Esophagus mucosa (tissue), 1 donor: ENCODE measurements at places on chromosomes 6 and 20. TPM values are rescaled to one million over a fixed set of nuclear protein-coding genes. Genes with fewer than 3 reads are reported as not detected.

- ATAC-seq, result peak; percentile 88
Observed at GRCh38 chr6:84033523-84034451, at the start of gene MRAP2. Gene MRAP2, plus strand, starts transcription at chr6:84033772. Its CDS starts 21,547 bp downstream, at chr6:84055319.

DNA sequence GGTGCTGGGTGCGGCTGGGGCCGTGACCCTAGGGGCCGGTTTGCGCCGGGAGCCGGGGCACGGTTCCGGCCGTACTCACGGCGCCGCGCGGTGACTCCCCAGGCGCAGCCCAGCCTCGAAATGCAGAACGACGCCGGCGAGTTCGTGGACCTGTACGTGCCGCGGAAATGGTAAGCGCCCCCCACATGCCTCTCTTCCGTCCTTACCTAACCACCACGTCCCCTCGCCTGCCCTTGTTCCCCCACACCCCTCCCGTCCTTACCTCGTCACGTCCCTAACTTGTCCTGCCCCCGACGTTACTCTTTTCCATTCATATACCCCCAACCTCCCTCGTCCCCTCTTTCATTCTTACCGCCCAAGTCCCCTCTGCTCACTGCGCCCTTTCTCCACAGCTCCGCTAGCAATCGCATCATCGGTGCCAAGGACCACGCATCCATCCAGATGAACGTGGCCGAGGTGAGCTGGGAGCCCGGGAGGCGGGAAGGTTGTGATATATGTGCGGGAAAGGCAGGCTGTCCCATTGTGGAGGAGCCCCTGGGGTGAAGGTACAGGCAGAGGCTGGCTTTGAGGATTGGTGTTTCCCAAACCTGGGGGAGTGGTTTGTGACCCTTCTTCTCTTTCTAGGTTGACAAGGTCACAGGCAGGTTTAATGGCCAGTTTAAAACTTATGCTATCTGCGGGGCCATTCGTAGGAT lies 463 bp downstream of the RPS21 start:
- ATAC-seq, result no peak

DNA sequence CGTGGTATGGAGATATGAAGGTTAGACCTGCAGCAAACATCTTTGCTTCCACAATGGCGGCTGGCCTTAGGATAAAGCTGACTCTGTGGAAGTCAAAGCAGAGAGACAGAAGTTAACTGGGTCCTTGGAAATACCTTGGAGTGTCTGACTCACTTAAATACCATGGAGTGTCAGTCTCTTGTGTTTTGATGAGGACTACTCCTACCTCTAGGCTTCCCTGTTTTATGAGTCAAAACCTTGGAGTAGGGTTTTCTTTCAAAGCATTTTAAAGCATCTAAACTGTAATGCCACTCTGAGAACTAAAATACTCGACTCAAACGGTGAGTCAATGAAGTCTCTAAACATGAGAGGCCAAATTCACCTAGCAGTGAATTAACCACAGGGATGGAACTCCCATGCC lies 329.1 kb downstream of the SAMD5 start:
- ATAC-seq, result no peak

DNA sequence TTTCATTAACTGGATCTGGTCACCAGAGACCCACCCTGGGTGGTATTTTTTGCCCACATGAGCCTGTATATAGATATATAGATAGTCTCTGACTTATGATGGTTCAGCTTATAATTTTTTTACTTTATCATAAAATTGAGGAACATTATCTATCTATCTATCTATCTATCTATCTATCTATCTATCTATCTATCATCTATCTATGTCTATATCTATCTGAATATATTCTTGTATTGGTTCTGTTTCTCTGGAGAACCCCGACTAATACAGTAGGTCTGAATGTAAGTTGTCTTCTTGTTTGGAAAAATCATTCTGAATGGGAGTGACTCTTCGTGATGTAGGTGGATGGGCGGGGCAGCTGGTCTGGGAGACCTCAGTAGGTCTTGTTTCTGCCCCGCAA lies 13.3 kb upstream of the CDKN1A start:
- ATAC-seq, result no peak

DNA sequence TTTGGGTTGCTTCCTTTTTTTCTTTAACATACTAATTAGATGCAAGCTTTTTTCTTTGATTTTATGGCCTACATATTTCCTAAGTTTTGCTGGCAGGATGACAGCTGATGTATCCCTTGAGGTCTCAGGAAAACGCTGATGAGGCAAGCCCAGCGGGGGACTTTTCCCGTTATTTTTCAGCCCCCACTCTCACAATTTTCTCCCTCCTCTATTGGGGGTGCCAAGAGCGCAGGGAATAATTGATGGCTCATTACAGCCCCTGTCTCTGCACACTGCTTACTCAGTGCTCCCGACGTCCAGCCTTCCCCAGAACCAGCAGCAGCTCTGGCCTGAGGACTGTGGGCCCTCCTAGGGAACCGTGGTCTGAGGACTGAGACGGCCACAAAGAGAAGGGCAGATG lies 38.6 kb upstream of the VSTM2L start:
- ATAC-seq, result no peak

GRCh38 chr20:63265891-63266515 lies 6.6 kb upstream of the ARFGAP1 start:
- ATAC-seq, result no peak

DNA sequence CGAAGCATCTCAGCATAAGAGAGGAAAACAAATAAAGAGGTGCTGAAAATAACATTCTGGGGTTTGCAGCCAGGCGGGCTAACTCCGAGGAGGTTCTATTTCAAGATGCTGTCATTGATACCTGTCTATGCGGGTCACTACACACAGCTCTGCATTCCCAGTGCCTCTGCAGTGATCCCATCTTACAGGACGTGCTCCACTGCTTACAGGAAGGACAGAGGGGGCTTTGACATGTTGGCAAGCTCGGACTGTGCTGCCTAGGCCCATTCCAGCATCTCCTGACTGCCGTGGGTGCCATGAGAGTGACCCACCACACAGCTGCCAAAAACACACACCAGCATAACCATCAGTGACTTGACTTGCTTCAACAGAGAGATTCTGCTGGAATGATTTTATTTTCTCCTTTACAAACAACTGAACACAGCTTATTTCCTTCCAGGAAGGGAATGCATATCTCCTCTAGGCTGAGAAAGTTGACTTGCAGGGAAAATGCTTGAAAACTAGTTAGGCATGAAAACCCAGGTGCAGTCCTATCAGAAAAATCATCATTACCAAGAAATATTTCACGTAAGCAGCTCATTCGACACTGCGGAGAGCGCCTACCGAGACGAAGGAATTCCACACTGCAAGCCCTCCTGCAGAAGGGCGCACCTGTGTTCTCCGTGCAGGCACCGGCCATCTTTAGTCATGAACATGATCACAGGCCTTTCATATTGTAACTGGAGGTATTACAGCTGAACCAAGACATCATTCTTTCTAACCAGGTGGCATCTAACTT lies 62.5 kb downstream of the RAMACL start:
- no peak for ATAC-seq

The GSTA3 gene
- not detected for total RNA-seq

The FAM209B gene
- total RNA-seq, result 0.44 TPM

The CD24 gene
- total RNA-seq, result 1,371 TPM
